ENCODE measurements at places on chromosomes 16 and 17.

DNA sequence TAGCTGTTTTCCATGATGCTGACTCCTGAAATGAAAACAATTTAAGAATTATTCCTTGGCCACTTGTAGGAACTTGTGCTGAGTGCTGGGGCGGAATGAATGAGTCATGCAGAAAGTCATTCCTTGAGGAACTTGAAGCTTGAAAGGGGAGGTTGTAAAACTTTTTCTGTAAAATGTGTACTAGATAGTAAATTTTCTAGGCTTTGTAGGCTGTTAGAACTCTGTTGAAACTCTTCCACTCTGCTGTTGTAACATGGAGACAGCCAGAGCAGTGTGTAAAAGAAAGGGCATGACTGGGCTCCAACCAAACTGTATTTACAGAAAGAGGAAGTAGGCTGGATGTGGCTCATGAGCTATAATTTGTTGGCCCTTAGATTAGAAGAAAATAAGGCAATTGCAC, 46.1 kb downstream of the ABCA8 start:
- peak; percentile 97 for DNase-seq

DNA sequence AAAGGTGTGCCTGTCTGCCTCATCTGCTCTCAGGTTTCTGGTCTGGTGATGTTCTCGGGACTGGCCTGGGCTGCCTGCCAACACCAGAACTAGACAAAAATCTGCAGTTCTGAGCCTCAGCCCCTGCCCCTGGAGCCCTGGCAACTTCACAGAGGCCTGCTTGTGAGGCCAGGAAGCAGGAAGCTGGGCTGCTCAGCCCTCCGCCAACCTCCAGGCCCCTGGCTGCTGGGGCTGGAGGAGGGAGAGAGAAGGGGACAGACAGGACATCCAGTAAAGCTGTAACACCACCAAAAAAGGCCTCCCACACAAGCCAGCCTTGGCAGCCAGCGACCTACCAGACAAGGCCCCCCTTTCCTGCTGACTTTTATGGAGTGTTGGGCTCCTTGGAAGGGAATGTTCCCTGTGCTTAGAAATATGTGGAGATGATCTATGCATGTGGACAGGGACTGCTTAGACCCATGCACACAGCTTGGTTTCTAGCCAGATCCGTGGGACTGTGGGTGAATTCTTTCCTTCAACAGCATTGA, 157.6 kb downstream of the XYLT1 start:
- no peak for DNase-seq

DNA sequence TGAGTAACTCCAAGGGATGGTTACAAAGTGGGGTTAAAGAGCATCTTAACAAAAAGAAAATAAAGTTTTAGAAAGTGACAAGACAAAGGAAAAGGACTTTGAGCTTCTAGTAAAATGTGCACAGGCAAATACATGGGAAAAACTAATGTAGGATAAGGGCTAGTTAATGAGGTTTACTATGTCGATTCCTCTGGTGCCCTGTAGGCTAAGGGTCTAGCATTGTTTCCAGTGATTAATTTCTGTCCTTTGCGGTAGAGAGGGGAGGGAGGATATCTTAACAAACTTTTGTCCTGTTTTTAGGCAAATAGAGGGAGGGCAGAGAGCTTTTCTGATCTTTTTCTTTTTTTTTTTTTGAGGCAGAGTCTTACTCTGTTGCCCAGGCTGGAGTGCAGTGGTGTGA, 96.6 kb upstream of the SIAH1 start:
- no peak for DNase-seq

GRCh38 chr16:79651363-79651762, 50.8 kb upstream of the MAF start:
- DNase-seq: peak; percentile 44

DNA sequence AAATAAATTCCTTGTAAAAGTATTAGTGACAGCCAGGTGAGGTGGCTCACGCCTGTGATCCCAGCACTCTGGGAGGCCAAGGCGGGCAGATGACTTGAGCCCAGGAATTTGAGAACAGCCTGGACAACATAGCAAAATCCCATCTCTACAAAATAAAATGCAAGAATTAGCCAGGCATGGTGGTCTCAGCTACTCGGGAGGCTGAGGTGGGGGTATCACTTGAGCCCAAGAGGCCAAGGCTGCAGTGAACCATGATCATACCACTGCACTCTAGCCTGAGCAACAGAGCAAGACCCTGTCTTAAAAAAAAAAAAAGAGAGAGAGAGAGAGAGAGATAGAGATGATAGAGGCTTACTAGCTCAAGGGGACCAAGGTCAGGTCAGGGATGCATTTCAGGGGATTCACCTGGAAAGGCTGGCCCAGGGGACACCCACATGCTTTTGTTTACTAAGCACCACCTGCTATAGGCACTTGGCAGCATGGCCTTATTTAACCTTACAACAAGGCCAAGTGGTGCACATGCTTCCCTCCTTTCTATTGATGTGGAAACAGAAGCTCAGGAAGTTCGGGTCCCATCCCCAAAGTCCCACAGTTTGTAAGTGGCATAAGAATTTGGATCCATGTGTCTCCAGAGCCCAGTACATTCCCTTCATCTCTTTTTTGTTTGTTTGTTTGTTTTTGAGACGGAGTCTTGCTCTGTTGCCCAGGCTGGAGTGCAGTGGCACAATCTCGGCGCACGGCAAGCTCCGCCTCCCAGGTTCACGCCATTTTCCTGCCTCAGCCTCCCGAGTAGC, 12.4 kb upstream of the SRCIN1 start:
- no peak for DNase-seq

DNA sequence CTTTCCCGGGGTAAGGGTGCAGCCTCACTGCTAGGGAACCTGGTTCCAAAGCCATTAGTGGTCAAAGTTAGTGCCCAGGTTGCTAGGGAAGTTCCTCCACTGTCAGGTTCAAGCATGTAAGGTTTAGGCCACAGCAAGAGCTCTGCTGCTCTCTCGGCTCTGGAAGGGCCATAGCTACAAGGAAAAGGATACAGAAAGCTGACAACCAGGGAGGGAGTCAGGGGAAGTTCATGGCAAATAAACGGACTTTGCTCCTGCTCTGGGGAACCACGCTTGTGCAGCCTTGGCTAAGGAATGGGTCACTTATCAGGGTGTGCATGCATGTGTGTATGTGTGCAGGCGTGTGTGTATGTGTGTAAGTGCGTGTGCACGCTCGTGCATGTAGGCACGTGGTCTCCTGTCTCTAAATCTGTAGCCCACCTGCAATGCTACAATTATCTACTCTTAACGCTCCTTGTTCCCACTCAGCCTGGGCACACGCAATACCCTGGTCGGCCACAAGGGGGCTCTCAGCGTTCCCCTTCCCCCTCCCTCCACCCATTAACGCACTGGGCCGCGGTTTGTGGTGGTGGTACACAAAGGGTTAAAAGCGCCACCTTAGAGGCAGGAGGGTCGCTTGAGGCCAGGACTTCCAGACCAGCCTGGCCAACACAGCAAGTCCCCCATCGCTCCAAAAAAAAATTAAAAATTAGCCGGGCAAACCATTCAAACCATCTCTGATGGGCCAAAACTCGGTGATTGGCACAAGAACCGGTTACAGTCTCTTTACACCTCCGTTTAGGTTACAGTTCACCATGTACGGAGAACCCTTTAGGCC, 48.4 kb upstream of the KDM8 start:
- peak; percentile 28 for DNase-seq

DNA sequence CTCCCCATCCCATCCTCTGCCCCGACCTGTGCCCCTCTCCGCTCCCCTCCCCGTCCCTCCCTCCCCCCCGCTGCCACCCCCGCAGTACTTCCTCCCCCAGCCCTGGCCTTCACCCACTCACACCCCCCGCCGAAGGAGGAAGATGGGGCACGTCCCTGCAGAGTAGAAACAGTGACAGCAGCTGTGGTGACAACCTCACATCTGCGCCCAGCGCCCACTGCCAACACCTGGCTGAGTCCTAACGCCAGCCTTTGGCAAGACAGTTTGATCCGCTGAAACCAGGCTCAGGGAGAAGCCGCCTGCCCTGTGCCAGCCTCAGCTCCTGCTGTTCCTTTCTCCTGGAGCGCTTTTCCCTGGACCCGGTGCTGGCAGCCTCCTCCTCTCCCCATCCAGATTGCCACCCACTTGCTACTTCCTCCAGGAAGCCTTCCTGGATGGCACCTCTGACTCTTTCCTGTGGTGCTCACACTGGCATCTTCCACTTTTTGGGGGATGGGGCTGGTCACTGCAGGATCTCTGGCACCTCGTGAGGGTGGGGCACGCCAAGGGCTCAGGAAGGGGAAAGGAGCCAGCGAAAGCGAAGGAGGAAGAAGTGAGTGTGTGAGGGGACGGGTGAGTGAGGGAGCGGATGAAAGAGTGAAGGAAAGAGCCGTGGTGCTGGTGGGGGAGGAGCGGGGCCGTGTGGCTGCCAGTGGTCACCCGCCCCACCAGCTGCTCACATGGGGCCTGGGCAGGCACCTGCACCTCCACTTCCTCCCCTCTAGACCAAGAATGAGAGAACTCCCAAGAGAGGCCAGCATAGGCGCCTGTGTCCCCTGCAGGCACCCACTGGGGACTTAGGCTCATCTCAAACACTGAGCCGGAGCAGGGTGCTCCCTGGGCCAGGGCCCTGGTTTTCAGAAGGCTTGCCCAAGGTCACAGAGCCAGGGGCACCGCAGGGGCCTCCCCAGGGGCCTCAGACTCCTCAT, 27.0 kb downstream of the ZFPM1 start:
- DNase-seq: no peak

DNA sequence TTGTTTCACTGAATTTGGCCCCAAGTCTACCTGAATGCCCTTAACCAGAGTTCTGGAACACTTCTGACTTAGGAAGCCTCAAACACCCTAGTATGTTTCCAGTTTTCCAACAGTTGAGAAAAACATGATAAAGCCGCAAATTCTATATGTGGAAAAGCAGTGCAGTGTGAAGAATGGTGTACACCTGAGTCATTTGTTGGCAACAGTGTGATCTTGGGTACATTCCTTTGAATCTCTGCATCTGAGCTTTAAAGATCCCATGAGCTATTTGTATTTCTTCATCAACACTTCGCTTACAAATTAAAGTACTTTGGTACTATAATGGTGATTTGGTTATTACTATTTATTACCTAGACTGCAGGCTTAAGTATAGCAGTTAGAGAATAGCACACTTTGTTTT, 93.6 kb upstream of the TBX2 start:
- peak; percentile 45 for DNase-seq

- DNase-seq: no peak
These were observed 17.3 kb downstream of the MRPS23 start for GRCh38 chr17:57832314-57833178.

DNA sequence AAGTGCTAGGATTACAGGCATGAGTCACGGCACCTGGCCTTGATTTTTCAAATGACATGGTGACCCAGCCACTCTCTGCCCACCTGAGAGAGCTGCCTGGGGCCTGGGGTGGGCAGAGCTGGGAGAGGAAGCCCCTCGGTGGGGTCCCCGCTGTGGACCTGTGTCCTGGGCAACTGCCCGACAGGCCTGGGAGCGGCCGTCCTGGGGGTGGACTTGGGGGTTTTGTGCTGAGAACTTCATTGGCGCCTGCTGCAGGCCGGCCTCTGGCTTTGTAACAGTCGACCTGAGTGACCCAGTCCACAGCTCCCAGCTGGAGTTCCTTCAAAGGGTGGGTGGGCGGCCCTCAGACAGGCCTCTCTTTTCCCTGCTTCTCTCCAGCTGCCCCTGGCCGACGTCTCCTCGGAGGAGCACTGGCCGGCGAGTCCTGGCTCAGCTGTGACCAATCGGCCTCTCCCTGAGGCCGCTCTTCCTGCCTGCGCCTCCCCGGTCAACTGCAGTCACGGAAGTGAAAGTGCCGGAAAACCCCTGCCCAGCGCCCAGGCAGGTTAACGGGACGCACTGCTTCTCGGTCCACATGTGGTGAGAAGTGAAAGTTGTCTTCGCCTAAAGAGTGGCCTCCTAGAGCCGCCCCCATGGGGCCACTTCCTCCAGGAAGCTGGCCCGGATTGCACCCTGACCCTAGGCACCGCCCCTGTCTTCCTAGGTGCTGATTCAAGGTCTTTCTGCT, 5.5 kb downstream of the CBFA2T3 start:
- DNase-seq: no peak

GRCh38 chr16:31243734-31244670, 15.8 kb upstream of the ITGAM start:
- DNase-seq: no peak

GRCh38 chr17:79803997-79804855, 7.3 kb upstream of the CBX8 start:
- DNase-seq: no peak

- DNase-seq: no peak
These were observed 8.6 kb upstream of the TEX19 start for GRCh38 chr17:82350182-82351030.

- peak; percentile 92 for DNase-seq
These were observed 1.5 kb upstream of the FBXL19 start for GRCh38 chr16:30921748-30922419.

DNA sequence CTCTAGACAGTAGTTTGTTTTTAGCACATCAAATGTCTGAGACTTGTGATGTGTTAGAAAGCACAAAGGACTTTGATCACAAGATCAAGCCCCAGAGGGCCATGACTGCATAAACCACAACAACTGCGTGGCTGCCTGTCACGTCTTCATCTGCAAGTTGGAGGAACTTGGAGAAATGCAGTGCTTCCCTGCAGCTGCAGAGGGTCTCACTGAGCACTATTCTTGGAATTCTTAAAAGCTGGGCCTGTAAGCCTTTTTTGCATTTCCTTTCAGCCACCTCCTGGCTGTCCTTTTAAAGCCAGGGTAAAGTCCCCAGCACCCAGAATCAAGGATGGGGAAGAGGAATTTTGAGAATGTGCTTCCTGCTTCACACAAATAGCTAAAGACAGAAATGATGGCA, 431.3 kb downstream of the MAF start:
- DNase-seq: no peak

- no peak for DNase-seq
These were observed 20.8 kb downstream of the MYO18A start for GRCh38 chr17:29159306-29159860.

DNA sequence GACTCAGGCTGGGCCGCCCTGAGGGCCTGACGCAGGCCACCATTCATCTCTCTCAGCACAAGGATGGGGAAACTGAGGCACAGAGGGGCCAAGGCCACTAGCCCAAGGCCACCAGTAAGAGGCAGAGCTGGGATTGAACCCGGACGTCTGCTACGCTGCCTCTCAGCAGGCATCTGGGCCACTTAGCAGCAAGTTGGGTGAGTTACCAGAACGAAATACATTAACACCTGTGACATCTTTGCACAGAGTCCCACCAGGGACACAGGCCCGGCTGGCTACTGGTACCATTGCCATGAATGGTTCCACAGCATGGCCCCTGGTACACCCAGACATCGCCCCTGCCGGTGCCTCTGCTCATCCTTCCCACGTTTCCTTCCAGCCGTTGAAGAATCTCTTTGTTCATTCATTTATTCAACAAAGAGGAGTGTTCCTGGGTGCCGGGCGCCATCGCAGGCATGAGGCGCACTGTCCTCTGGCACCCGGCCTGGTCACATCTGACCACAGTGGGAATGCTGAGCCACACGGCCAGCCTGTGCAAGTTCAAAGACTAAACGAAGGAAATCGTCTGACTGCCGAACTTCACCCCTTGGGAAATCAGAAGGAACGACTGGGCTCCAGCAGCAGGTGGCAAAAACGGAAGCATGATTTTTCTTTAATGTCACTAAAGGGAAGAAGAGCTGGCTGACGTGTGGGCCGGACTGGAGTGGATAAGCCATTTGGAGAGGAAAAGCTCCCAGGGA, 7.4 kb upstream of the ZNF469 start:
- DNase-seq: no peak

GRCh38 chr17:57331423-57331822, 75.1 kb downstream of the MSI2 start:
- DNase-seq: no peak

Measured in iris pigment epithelial cell (primary cell).